ENCODE measurements at places on chromosomes 1 and 21.

DNA sequence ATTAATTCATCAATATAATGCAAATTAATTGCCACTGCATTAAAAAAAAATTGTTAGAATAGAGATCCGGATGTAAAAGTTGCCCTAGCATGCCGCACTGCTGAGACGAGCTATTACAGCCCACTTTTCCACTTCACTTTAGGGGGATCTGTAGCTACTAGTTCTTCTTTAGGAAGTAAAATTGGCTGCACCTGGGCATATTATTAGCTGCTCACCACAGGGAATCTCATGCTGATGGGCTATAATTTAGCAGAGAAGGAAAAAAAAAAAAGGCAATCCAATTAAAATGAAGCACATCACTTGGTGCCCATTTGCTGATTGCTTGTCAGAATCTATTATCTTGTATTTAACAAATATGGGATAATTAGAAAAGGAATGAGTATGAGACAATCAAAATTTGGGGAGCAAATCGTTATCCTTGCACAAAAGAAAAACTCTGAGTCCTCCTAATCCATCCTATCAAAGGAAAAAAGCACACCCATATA, 233.4 kb downstream of the DSCAM start:
- DNase-seq, result no peak

- no peak for DNase-seq
Measured at GRCh38 chr1:91349524-91349923, 55.1 kb downstream of the HFM1 start.

DNA sequence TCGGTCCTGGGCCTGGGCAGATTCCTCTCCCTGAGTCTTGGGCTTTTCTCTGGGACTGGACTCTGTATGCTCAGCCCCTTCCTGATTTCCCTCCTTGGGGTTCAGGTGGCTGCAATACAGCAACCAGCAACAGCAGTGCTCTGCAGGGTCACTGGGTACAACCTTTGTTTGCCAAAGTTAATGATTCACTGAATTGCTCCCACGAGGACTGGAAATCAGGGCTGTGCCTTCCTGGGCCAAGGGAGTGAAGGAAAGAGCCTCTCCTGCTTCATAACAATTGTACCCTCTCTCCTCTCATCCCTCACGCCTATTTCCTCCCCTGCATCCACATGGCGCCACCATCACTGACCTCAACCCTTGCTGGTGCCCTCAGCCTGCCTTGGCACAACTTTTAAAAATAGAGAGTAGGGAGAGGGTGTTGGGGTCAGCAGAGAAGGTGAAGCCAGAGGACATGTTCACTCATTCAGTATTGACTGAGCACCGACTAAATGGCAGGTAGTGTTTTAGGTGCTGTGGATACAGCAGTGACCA, 52.8 kb upstream of the GOLT1A start:
- DNase-seq, result no peak

GRCh38 chr21:26965907-26966581, 844 bp downstream of the ADAMTS5 start:
- peak; percentile 74 for DNase-seq

GRCh38 chr1:79188337-79188736, 181.8 kb upstream of the ADGRL4 start:
- no peak for DNase-seq
